ENCODE measurements at places on chromosomes 5 and 9. TPM values are rescaled to one million over a fixed set of nuclear protein-coding genes. Genes with fewer than 3 reads are reported as not detected.

AGXT2 gene
- total RNA-seq, result not detected

PCDHB9 gene
- 0.16 TPM for total RNA-seq

PTPN3 gene
- total RNA-seq, result not detected

C5orf58 gene
- total RNA-seq, result not detected

SLC6A19 gene
- not detected for total RNA-seq

RNF224 gene
- total RNA-seq, result not detected
